ENCODE measurements at places on chromosomes 5 and 9. TPM values are rescaled to one million over a fixed set of nuclear protein-coding genes. Genes with fewer than 3 reads are reported as not detected.
A peak's percentile ranks its signal among the peaks of the same experiment; 100 is the strongest.

Gene IL17B
- total RNA-seq, result 0.88 TPM

Gene PCDHGB3
- total RNA-seq, result 6.2 TPM

Gene PAEP
- not detected for total RNA-seq

Gene PCDHA7
- 22.9 TPM for total RNA-seq

Gene SLC45A2
- 0.76 TPM for total RNA-seq

Gene NR2F1-AS1
- 0.39 TPM for total RNA-seq

Gene TMOD1
- total RNA-seq, result 0.64 TPM

Gene CMBL
- 2.2 TPM for total RNA-seq

Gene TNFSF8
- total RNA-seq, result not detected

Gene RIMOC1
- 45.5 TPM for total RNA-seq

Gene GIN1
- total RNA-seq, result 9.6 TPM

Gene DMGDH
- total RNA-seq, result 1.7 TPM

Gene IL13
- not detected for total RNA-seq

Gene KCNIP1
- total RNA-seq, result 0.47 TPM

Gene EIF4E1B
- total RNA-seq, result not detected

Gene C9orf78
- total RNA-seq, result 46.1 TPM

Gene GLRA1
- 0.22 TPM for total RNA-seq

Gene HEMGN
- not detected for total RNA-seq

- no peak for DNase-seq
Observed at GRCh38 chr9:96719921-96720320, 58.0 kb downstream of the ZNF510 start.

GRCh38 chr5:60896991-60897390, 47.9 kb downstream of the ERCC8 start:
- DNase-seq, result no peak

DNA sequence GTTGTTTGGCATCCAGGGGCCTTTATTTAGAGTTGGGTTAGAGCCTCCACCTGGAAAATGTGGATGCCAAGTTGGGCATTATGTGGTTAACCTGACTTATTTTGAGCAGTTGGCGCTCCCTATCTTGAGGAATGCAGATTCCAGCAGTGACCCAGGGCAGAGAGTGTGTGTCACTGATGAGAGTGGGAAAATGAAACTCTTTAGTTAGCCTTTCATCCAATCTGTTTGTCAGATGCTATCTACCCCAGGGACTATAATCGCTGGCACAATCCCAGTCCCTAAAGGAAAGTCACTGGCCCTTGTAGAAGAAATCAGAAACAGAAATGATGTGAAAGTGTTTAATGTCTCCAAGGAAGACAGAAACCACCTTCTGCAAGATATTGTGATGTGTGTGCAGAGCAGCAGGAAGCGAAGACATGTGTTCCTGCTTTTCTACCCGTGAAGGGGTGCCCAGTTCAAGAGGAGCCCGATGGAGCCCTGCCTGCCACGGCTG, 10.2 kb upstream of the STING1 start:
- no peak for DNase-seq

DNA sequence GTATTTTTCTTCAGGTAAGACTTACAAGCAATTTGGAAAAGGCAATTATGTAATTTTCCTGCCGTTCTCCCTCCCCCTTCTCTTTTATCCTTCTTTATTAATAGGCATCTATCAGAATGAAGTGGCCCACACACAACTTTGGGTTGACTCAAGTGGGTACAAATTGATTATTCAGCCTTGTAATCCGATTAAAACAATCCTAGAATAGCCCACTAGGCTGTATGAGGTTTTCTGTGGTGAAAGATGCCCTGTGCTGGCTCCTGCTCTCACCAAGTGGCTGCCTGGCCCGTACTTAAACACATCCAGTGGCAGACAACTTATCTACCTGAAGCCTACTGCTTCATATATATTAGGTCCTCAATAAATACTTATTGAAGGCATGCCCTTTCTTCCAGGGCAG, 177.3 kb upstream of the C9orf72 start:
- no peak for DNase-seq

DNA sequence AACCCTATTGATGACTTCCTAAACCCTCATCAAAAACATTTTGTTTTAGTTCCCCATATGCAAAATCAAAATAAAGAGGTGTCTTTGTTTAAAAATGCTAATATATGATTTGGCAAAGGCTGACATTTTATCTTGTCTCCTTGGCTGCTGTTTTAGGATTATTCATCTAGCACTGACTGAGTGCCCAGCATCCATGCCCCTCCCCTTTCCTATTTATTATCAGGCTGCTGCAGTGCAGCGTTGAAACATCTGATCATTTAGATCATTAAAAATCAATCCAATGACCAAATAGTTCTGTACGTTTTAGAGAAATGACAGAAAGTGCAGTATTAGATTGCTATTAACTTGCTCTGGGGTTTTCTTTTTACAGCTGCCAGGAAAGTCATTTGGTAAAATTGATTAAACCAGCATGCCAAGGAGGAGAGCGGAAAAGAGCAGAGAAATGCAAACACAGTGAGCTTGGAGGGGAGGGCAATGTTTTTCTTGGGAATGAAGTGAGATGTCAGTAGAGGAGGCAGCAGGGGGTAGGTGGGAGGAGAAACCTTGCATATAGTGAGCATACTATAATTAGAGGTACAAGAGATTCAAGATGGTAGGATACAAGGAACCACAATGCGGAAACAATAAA, 286.3 kb downstream of the PDE4D start:
- no peak for DNase-seq

DNA sequence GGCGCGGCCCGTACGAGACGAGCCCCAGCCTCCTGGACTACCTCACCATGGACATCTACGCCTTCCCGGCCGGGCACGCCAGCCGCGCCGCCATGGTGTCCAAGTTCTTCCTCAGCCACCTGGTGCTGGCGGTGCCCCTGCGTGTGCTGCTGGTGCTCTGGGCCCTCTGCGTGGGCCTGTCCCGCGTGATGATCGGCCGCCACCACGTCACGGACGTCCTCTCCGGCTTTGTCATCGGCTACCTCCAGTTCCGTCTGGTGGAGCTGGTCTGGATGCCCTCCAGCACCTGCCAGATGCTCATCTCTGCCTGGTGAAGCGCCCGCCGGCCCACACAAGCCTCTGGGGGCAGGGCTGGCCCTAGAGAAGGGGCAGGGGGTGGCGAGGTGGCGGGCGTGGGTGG, 18.5 kb downstream of the PLPP7 start:
- no peak for DNase-seq

GRCh38 chr9:129311643-129312042, 133.6 kb upstream of the IER5L start:
- DNase-seq, result no peak

GRCh38 chr5:88825584-88826315, 57.2 kb downstream of the MEF2C start:
- DNase-seq, result no peak

- peak; percentile 85 for DNase-seq
Observed at GRCh38 chr5:42423285-42424165, at the start of gene GHR. Gene GHR (plus strand): TSS chr5:42423439. CDS start chr5:42565875, 142,436 bp downstream.

- DNase-seq, result no peak
Observed at GRCh38 chr5:33631786-33632185, 191.0 kb downstream of the TARS1 start.

GRCh38 chr9:2674141-2674824, 43.0 kb upstream of the KCNV2 start:
- no peak for DNase-seq

DNA sequence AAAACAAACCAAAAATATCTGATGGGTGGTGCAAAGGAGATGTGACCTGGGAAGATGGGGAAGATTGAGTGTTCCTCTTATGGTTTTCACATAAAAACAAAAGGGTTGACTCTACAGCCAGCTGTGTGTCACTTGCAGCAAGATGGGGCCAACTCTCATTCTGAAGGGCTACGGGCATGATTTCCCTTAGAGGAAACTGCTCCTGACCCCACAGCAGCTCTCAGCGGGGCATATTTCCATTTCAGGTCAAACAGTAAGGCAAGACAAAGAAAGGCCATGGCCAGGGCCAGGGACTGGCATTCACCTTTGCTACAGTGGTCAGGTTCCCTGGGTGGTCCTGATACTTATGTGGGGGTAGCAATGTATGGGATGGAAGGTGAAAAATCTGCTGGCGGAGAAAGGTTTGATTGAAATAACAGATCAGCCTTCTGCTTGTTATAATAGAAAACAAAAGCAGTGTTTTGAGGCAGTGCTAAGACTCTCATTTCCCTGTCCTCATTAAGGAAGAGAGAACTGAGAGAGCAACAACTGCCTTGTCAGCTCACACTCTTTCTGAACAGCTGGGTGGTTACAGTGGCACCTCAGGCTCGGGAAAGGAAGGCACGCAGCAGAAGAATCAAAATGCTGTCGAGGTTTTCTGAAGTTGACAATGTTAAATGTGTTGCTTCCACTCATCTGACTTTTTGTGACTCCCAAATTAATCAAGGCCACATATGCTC, 120.7 kb upstream of the PCA3 start:
- DNase-seq, result no peak

DNA sequence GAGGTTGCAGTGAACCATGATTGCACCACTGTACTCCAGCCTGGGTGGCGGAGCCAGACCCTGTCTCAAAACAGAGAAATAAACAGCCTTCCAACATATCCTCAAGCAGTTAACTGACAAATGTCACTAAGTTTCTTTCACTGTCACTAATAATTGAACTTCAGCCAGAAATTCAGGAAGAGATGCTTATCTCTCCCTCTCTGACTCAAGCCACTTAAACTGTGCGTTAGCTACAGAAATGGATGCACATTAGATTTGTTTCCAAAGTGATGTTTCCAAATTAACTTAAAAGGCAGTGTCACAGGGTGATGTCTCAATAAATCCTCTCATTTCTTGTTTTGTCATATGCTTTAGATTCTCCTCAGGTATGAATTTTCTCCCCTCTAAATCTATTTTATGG, 164.9 kb downstream of the KDM4C start:
- no peak for DNase-seq

DNA sequence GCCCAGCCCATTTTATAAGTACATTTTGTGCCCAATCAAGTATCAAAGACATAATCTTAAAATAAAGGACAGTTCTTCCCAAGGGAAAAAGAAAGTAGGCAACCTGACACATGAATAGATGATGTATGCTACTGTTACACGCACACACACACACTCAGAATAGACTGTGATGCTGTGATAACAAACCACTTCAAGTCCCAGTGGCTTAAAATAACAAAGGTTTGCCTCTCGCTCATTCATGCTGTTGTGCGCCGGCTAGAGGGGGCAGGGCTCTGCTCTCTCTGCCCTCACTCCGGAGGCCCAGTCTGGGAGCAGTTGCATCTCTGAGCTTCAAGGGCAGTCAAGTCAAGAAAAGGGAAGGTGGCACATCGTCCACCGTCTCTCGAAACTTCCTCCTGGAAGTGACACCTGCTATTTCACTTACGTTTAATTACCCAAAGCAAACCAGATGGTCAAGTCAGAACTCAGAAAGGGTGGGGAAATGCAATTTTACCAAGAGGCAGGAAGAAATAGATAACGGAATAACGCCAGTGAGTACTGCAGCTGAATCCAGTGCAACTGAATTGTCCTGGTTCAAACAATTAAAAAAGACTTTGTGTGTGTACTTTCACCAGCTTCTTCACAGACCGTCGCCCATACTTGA, 43.3 kb downstream of the ANKRD33B start:
- no peak for DNase-seq

- no peak for DNase-seq
Observed at GRCh38 chr5:149132474-149132873, 8.8 kb upstream of the ABLIM3 start.

GRCh38 chr9:5630081-5630507, 1.2 kb downstream of the RIC1 start:
- no peak for DNase-seq

- no peak for DNase-seq
Observed at GRCh38 chr5:147911427-147911826, 5.1 kb upstream of the C5orf46 start.

GRCh38 chr5:107952450-107952849, 281.7 kb upstream of the EFNA5 start:
- no peak for DNase-seq

GRCh38 chr5:43221502-43221901, 29.5 kb downstream of the NIM1K start:
- DNase-seq, result no peak

GRCh38 chr9:137497921-137498719, 39.0 kb upstream of the NSMF start:
- DNase-seq, result no peak

GRCh38 chr5:97193355-97193688, 10.3 kb upstream of the RIOK2 start:
- no peak for DNase-seq

GRCh38 chr9:13810510-13810909, 503.4 kb downstream of the NFIB start:
- no peak for DNase-seq

GRCh38 chr9:113179839-113180238, 29.0 kb downstream of the SLC31A2 start:
- DNase-seq, result no peak

GRCh38 chr5:39519566-39520231, 94.9 kb upstream of the DAB2 start:
- no peak for DNase-seq

GRCh38 chr9:91896513-91897121, 53.4 kb downstream of the ROR2 start:
- no peak for DNase-seq

GRCh38 chr9:114953046-114953445, 22.7 kb upstream of the TNFSF8 start:
- no peak for DNase-seq

- peak; percentile 70 for DNase-seq
Observed at GRCh38 chr5:179907556-179908324, at the start of gene TBC1D9B. Gene TBC1D9B (minus strand): TSS chr5:179907897. CDS start chr5:179907821, 76 bp downstream.

DNA sequence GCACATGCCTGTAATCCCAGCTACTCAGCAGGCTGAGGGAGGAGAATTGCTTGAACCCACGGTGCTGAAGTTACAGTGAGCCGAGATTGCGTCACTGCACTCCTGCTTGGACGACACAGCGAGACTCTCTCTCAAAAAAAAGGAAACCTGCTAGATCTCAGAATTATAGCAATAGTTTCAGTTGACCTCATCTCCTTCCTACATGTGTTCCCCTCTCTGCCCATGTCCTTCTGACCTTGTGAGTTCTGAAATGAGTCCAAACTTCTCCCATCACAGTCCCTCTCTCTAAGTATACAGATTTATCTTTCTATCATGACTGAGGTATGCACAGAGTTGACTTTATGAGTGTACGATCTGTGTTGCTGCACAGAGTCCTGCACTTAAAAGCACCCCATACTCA, 44.6 kb upstream of the SHOC1 start:
- no peak for DNase-seq

- no peak for DNase-seq
Observed at GRCh38 chr5:171422902-171423663, 3.6 kb downstream of the FGF18 start.

DNA sequence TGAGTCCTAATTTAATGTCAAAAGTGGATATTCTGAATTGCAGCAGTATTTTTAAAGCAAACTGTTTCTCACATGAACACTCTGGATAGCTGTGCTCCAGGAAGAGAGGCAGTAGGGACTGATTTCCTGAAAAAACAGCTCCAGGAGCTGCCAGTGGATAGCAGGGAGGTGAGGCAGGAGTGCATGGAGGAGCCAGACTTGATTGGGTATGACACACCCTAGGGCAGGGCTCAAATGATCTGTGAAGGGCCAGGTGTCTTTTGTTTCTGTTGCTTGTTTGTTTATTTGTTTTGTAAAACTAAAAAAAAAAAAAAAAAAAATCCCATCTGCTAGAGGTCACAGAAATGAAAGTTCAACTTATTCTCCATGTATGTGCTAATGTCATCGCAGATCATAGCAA, 83.4 kb downstream of the ADRB2 start:
- no peak for DNase-seq
